NCI-H524 (cell line): ENCODE measurements at places on chromosomes 3 and 15.

GRCh38 chr3:161314836-161315395 lies 56.4 kb downstream of the SPTSSB start:
- no peak for DNase-seq

DNA sequence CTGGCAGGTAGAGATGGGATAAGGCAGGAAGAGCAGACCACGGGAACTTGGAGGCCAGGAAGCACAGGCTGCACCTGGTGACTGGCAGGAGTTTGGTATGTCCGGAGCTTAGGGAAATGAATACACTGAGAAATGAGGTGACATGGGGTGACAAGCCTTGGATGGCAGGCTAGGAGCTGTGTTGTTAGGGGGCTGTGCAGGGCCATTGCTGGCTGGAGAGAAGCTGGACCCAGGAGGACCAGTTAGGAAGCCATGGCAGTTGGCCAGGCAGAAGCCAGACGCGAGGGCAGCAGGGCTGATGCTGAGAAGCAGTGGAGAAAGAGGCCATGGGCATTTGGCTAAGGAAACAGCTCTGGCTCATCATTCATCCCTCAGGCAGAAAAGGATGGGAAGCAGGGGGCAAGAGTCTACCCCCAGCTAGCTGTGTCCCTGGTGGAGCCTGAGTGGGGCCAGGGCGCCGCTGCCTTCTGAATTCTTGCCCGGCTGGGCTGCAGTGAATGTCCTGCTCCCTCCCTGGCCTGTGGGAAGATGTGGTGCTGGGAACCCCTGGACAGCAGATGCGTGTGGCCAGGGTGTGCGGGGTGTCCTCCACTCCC lies 255.8 kb downstream of the FAM43A start:
- no peak for DNase-seq

DNA sequence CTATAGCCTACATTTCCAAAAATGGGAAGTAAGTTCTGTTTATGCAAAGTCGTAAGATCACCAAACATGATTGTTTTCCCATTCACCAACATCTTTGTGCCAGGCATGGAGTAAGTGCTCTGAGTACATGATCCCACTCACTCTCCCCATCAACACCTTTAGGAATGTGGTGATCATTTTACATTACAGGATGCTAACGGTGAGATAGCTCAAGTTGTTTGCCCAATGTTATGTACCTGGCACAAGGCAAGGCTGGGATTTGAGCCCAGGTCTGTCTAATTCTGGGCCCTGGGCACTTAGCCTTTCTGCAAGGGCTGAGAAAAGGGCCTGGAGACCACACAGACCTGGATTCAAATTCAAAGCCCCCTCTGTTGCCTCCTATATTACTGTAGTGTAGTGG lies 581.7 kb upstream of the CFAP20DC start:
- DNase-seq, result no peak

DNA sequence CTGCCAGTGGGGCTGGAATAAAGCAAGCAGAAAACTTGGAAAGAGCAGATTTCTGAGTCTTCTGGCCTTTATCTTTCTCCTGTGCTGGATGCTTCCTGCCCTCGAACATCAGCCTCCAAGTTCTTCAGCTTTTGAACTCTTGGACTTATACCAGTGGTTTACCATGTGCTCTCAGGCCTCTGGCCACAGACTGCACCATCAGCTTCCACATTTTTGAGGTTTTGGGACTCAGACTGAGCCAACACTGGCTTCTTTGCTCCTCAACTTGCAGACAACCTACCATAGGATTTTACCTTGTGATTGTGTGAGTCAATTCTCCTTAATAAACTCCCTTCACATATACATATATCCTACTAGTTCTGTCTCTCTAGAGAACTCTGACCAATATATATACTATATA lies 706.6 kb downstream of the NR2F2 start:
- no peak for DNase-seq

DNA sequence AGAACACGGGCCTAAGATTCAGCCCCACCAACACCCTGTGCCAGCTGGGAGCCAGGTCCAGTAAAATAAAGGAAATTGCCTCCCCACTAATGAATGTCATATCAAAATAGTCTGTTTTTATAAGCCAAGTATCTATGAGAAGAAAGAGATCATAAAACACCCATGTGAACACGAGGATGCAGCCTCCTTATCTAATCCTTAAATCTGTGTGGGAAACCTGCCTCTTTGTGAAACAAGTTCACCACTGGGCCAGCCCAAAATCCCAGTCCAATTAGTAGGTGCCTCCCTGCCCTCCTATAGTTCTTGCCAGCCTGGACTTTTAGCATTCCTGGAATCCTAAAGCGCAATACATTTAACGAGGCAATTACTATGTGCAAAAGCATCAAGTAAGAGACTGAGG lies 42.0 kb downstream of the SCAPER start:
- no peak for DNase-seq

- DNase-seq, result peak; percentile 89
Measured at GRCh38 chr15:82570721-82571508, 30.7 kb upstream of the RPS17 start.

DNA sequence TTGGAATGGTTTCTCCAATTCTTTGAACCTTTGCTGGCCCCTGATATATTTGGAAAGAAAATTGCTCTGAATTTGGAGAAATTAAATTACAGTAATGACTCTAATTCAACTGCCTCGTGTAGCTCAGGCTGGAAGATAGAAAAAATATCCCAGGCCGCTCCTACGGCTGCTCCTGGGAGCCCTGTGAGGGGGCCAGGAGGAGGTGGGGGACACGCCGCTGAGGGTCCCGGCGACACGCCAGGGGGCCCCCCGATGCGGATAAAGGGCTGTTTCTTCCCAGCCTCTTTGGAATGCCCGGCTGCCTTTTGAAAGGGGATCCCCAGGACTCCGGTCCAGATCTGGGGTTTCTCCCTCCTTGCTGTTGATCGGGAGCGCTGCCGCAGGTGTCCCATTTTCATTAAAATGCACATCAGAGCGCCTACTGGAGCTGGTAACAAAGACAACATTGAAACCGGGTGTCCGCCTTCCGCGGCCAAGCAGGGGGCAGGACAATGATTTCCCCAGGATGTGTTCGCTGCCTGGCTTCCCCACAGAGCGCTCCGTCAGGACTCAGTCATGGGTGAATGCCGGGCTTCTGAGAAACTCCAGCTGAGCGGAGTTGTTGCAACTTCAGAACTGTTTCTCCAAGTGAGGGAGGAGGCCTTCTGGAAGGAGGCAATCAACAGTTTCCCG lies 200.1 kb upstream of the KBTBD8 start:
- no peak for DNase-seq

- DNase-seq, result no peak
Measured at GRCh38 chr3:69370901-69371301, 15.0 kb downstream of the FRMD4B start.

- no peak for DNase-seq
Measured at GRCh38 chr15:76062286-76062685, 2.5 kb downstream of the TMEM266 start.

DNA sequence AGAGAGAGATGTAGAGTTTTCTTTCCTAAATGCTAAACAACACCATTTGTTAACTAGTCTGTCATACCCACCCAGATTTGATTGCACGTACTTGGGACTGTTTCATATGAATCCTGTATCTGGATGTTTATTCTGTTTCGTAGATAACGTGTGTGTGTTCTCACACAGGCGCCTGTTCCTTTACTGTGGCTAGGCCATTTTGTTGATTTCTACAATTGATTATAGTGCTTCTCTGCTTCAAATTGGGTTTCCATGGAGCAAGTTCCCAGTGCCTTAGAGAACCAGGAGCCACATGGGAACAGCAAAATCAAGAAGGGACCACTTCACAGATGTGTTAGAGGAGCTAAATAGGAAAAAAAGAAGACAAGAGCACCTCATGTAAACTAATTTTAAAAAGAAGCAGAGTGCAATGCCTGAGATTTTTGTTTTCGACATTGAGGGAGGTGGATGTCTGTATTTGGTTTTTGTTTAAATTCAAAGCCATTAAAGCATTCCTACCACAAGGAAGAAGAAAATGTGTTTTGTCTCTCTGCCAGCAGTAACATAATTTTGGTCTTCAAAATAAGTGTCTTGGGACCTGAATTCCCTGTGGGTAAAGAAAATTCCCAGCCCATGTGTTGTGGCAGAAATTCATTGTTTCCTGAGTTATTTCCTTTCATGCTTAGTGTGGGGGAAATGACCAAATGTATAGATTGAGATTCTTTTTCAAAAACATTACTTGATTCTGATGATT lies 424.0 kb upstream of the C2CD4B start:
- no peak for DNase-seq

- no peak for DNase-seq
Measured at GRCh38 chr3:42844412-42844713, 31.3 kb downstream of the CYP8B1 start.

DNA sequence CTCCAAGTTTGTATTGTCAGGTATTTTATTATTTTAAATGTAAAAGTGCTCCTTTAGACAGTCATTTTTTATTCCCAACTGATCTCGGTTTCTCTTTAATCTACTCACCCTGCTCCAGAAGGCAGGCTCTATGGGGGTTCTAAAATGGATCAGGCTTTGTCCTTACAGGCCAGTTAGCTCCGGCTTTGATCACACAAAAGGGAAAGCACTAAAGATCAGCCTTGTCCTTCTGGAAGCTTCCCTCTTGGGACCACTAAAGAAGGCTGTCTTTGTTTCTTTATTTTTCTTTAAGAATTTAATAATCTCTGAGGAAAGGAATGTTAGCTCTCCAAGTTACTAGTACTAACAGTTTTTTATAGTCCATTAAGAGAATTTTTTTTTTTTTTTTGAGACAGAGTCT lies 560.5 kb upstream of the ZNF717 start:
- no peak for DNase-seq

DNA sequence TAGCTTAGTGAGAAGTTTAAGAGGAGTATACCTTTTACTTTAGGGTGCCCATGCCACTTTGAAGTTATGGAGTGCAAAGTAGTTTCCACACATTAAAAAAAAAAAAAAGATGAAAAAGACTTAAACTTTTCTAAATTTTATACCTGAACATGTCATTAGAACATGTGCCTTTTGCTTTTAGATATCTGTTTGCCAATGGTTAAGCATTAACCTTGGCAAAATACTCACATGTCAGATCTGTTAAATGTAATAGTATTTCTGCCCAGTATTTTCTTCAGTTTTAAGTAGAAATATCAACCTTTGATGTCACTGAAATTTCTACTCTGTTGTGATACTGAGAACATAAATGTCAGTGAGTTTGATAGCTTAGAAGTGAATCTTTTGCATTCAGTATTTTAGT lies 12.2 kb downstream of the ZFAND6 start:
- no peak for DNase-seq

GRCh38 chr15:63086947-63087346 lies 34.7 kb upstream of the LACTB start:
- DNase-seq, result no peak

GRCh38 chr3:94127115-94127514 lies 64.3 kb downstream of the NSUN3 start:
- DNase-seq, result peak; percentile 97

DNA sequence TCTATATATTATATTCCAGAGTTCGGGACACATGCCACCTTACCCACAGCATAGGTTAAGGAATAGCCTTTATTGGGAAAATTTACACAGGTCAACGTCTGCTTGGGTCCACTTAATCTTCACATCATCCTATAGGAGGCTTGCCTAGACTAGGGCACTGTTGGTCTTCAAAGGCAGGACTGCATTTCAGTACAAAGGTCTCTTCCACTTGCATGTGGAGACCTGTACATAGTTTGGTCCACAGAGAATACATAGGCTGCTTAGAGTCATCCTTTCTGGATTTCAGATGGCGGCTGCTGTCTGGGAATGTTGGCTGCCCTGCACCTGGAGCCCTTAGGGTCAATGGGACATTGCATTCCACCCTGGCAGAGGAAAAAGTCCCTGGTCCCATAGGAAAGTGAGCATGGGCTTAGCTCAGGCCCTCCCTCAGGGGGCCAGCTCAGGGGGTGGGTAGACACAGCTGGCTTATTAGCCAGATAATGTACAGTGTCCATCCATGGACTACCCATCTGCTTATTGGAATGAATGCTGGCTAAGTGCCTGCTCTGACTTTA lies 75.3 kb upstream of the TGFBR2 start:
- DNase-seq, result no peak

DNA sequence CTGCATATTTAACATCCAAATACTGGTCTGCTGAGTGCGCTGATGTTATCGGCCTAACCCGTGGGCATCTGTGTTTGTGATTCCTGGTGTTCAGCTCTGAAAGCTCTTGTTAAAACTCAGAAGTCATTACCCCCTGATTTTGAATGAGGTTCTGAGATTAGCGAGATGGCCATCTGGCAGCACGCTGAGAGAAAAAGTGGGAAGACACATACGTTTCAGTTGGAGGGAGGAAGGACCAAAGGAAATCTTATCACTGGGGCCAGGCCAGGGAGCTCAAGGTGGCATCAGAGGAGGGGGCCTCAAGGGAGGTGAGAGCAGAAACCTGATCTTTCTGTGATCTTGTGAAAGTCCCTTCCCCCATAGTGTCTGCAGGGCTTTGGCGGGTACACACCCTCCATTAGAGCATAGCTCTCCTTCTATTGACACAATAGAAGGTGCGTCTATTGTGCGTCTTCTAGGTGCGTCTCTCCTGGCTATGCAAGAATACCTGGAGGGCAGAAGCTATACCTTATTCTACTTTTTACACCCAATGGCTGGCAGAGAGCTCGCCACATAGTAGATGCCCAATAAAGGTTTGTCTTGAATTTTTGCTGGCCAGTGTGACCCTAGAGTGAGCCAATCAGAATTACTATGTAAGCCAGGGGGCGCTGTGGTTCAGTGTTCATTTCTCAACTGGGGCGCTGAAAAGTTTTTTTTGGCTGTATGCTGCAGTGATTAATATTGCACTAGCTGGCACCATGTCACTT lies 182.4 kb downstream of the SHQ1 start:
- peak; percentile 99 for DNase-seq

DNA sequence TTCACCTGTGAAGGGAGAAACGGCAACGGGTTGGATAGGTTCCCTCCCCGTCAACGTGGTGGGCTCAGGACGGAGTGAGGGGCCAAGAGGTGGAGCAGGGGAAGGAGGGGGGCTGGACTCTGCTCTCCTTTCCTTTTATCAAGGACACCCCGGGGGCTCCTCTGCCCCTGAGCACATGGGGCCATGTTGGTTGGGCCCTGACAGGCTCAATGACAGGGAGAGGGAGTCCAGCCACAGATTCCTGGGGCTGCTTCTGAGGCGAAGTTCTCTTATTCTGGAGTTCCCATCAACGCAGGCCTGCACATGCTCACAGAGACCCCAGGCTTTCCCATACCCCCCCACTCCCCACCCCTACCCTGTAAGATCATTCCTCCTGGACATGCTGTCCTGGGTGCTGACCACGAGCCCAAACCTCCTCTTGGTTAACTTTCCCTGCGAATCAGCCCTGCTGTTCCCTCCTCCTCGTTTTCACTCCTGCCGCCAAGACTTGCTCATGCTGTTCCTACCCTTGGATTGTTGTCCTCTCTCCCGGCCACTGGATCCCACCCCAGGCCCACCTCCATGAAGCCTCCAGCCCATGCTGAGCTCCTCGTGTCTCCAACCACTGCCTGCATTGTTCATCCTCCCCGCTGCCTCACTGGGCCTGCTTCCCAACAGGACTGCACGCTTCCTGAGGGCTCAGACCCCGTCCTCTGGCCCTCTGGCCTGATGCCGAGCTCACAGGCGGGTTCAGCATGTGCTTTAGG lies 61.2 kb downstream of the SENP2 start:
- DNase-seq, result no peak
